ENCODE measurements at places on chromosomes 7 and 10. TPM values are rescaled to one million over a fixed set of nuclear protein-coding genes. Genes with fewer than 3 reads are reported as not detected.

DNA sequence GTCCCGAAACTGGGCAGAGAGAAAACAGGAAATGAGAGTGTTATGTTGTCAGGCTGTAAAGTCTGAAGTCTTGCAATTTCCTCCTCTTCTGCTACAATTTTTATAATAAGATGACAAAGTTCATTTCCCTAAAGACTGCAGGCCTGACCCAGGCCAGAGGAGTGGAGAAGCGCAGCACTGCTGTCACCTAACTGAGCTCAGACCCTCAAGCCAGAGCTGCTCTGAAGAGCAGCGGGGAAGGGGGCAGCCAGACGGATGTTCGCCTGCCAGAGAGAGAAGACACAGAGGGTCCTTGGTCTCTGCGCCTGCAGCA, 12.6 kb upstream of the AOAH start:
- H3K36me3 ChIP-seq = peaks cover 11% of the 10 kb centered on the region
- peaks cover 30% of the 10 kb centered on the region for H3K4me1 ChIP-seq
- peak overlapping the region; percentile 16 for H3K4me3 ChIP-seq
- peak overlapping the region; percentile 38 for H3K27ac ChIP-seq

DNA sequence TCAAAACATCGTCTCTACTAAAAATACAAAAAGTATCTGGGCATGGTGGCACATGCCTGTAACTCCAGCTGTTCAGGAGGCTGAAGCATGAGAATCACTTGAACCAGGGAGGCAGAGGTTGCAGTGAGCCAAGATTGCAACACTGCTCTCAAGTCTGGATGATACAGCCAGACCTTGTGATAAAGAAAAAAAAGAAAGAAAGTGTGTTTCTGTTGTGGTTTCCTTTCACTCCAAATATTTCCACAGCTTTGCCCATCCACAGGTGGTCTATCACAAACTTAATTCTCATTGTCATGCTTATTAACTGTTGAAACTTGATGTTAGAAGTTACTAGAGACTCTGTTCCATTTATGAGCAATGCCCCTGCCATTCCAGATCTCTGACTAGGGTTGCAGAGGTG, 316.0 kb upstream of the SEMA3C start:
- no peak overlapping the region for H3K4me3 ChIP-seq
- DNase-seq = no peak
- no peak overlapping the region for H3K27ac ChIP-seq
- no peaks in the 10 kb centered on the region for H3K27me3 ChIP-seq
- no peaks in the 10 kb centered on the region for H3K36me3 ChIP-seq
- H3K4me1 ChIP-seq = no peaks in the 10 kb centered on the region

GRCh38 chr10:128741680-128742079, 615.5 kb upstream of the MKI67 start:
- no peak overlapping the region for H3K27ac ChIP-seq
- DNase-seq = no peak
- H3K4me1 ChIP-seq = no peaks in the 10 kb centered on the region
- H3K4me3 ChIP-seq = no peak overlapping the region
- H3K36me3 ChIP-seq = no peaks in the 10 kb centered on the region
- peaks cover 1% of the 10 kb centered on the region for H3K27me3 ChIP-seq

- no peak for DNase-seq
- no peak overlapping the region for H3K27ac ChIP-seq
- H3K4me3 ChIP-seq = no peak overlapping the region
- peaks cover under 1% of the 10 kb centered on the region for H3K36me3 ChIP-seq
- H3K4me1 ChIP-seq = peaks cover 28% of the 10 kb centered on the region
- H3K27me3 ChIP-seq = no peaks in the 10 kb centered on the region
These were observed 2.9 kb downstream of the LAT2 start for GRCh38 chr7:74212661-74213060.

GRCh38 chr10:114928818-114929217, 9.2 kb upstream of the TRUB1 start:
- H3K27me3 ChIP-seq = no peaks in the 10 kb centered on the region
- H3K27ac ChIP-seq = no peak overlapping the region
- DNase-seq = no peak
- peaks cover 18% of the 10 kb centered on the region for H3K4me1 ChIP-seq

GRCh38 chr10:24435374-24435773, 226.4 kb downstream of the KIAA1217 start:
- no peak overlapping the region for H3K27ac ChIP-seq
- H3K27me3 ChIP-seq = peaks cover 22% of the 10 kb centered on the region
- no peaks in the 10 kb centered on the region for H3K36me3 ChIP-seq
- H3K4me1 ChIP-seq = no peaks in the 10 kb centered on the region

DNA sequence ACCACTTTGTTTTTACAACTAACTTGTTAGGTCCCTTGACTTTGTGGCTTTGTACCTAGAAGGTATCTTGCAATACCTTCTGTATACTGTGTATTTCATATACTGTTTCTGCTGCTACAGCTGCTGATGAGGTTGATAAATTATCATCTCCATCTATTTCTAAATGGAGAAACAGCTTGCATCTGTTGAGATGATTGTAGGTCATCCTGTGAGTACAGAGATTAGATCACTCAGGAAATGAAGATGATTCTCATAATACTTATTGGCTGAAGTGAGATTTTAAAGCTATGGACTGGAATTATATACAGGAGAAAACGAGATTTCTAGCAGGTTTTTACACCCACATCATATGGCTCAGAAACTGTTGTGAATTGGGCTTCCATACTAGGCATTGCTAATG, 280.5 kb downstream of the KCND2 start:
- no peak overlapping the region for H3K4me3 ChIP-seq
- H3K36me3 ChIP-seq = no peaks in the 10 kb centered on the region
- H3K27me3 ChIP-seq = no peaks in the 10 kb centered on the region
- no peak for DNase-seq
- no peaks in the 10 kb centered on the region for H3K4me1 ChIP-seq

- no peak overlapping the region for H3K27ac ChIP-seq
- H3K4me3 ChIP-seq = no peak overlapping the region
These were observed 56.4 kb downstream of the UNCX start for GRCh38 chr7:1288996-1289551.

DNA sequence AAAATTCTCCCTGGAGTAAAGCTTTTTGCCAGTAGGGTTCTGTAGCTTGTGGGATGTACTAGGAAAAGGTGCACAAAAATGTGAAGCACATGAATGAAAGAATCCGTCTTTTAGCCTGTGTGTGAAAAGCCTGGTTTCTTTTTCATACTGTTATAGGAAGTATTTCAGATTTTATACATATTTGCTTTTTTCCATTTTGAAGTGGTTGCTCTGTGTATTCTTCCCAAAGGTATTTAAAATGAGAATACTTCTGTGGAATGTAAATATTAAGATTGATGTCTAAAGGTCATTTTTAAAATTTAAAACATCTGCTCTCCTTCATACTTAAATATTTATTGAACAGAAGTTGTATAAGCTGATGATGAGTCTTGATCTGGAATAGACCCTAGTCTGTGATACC, 96.8 kb downstream of the CDK14 start:
- H3K27ac ChIP-seq = no peak overlapping the region
- no peaks in the 10 kb centered on the region for H3K4me1 ChIP-seq
- H3K4me3 ChIP-seq = no peak overlapping the region
- no peak for DNase-seq
- H3K36me3 ChIP-seq = no peaks in the 10 kb centered on the region
- H3K27me3 ChIP-seq = no peaks in the 10 kb centered on the region

DNA sequence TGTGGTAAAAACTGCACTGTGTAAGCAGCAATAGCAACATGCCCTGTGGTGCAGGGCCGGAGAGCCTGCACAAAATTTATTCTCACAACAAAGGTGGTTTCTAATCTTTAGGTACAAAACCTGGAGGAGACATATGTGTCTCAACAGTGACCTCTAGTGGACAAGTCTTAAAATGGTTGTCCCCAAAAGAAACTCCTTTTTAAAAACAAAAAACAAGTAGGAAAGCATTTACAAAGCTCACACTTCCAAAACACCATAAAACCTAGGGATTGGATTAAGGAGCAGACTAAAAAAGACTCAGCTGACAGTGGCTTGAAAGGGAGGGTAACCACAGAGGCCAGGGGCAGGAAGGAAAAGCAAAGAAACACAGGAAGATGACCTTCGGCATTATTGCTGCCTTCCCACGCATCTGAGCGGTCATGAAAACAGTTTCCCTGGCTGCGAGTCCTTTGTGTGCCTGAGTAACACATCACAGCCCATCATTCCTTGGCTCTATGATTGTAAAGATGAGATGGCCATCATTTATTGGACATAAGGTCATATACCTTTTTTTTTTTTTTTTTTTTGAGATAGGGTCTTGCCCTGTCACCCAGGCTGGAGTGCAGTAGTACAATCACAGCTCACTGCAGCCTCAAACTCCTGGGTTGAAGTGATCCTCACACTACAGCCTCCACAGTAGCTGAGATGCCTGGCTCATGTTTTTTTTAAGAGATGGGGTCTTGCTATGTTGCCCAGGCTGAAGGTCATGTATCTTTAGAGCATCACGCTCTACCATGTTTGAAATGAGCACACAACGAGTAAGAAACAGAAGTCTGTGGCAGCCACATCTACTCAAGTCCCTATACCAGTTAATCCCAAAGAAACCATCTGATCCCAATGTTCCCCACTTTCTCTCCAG, 39.5 kb downstream of the RSU1 start:
- H3K36me3 ChIP-seq = peaks cover 18% of the 10 kb centered on the region
- no peaks in the 10 kb centered on the region for H3K27me3 ChIP-seq
- H3K27ac ChIP-seq = peak overlapping the region; percentile 62
- peak; percentile 74 for DNase-seq
- H3K4me1 ChIP-seq = peaks cover 22% of the 10 kb centered on the region
- no peak overlapping the region for H3K4me3 ChIP-seq

DNA sequence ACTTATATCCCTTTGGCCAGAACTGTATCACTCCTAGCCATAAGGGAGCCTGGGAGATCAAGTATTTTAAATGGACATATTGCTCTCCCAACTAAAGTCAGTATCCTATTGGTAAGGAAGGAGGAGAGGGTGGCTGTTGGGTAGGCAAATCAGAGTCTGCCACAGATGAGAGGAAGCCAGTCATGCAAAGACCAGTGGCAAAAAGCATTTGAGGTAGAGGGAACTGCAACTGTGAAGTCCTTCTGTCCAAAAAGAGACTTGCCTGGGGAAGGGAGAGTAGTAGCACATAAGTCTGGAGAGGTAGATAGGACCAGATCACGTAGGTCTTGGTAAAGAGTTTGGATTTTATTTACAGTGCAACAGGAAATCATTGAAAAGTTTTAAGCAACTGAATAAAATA, 8.8 kb upstream of the CCNJ start:
- peaks cover 2% of the 10 kb centered on the region for H3K36me3 ChIP-seq
- H3K4me1 ChIP-seq = no peaks in the 10 kb centered on the region
- H3K27me3 ChIP-seq = peaks cover 41% of the 10 kb centered on the region
- no peak overlapping the region for H3K4me3 ChIP-seq
- DNase-seq = no peak

- no peak for DNase-seq
- no peaks in the 10 kb centered on the region for H3K36me3 ChIP-seq
- no peak overlapping the region for H3K27ac ChIP-seq
- no peak overlapping the region for H3K4me3 ChIP-seq
- no peaks in the 10 kb centered on the region for H3K4me1 ChIP-seq
- peaks cover 9% of the 10 kb centered on the region for H3K27me3 ChIP-seq
These were observed 669.4 kb downstream of the PARD3 start for GRCh38 chr10:34145715-34146114.

DNA sequence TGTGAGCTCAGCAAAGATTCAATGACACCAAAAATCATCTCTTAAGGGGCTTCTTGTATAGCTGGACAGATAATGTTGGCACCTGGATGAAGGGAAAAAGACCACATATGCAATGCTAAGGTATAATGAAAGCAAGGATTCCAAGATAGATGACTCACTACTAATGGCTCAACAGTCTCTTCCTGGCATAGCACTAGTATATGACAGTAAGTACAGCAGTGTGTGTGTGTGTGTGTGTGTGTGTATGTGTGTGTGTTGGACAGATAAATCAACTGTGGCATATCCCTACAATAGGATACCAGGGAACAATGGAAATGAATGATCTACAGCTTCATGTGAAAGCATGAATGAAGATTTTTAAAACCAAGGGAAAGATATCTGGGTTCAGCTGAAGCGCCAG, 257.1 kb downstream of the SFMBT2 start:
- peaks cover 7% of the 10 kb centered on the region for H3K4me1 ChIP-seq
- no peak overlapping the region for H3K4me3 ChIP-seq
- no peak for DNase-seq
- peaks cover 12% of the 10 kb centered on the region for H3K27me3 ChIP-seq
- H3K27ac ChIP-seq = no peak overlapping the region

DNA sequence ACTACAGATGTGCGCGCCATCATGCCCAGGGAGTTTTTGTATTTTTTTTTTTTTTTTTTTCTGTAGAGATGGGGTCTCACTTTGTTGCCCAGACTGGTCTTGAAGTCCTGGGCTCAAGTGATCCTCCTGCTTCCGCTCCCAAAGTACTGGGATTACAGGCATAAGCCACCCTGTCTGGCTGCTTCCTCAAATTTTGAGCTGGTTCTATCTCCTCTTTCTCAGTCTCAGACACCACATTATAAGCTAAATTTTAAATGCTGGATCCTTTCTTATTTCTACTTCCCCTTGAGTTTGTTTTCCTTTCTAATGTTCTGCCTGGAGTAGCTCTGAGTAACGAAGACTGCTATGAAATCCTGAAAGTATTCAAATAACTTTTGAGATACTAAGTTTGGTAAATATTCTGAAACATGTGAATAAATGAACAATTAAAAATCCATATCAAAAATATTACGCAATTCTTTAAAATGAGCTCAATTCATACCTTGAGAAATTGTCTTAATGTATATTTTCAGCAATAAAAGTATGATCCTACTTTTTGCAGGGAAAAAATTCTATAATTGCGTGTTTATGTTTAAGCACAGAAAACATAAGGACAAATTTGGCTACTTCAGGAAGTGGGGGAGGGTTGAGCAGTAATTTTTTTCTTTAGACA, 15.0 kb downstream of the TCAF1 start:
- H3K36me3 ChIP-seq = peaks cover 3% of the 10 kb centered on the region
- no peak for DNase-seq
- peaks cover 1% of the 10 kb centered on the region for H3K4me1 ChIP-seq
- H3K27ac ChIP-seq = no peak overlapping the region
- no peak overlapping the region for H3K4me3 ChIP-seq

- H3K4me3 ChIP-seq = no peak overlapping the region
- DNase-seq = no peak
- H3K27ac ChIP-seq = no peak overlapping the region
- H3K27me3 ChIP-seq = peaks cover 7% of the 10 kb centered on the region
- peaks cover 6% of the 10 kb centered on the region for H3K4me1 ChIP-seq
- H3K36me3 ChIP-seq = no peaks in the 10 kb centered on the region
These were observed 15.6 kb downstream of the GRIFIN start for GRCh38 chr7:2460641-2461040.

- peaks cover 68% of the 10 kb centered on the region for H3K36me3 ChIP-seq
- no peaks in the 10 kb centered on the region for H3K27me3 ChIP-seq
- no peak overlapping the region for H3K4me3 ChIP-seq
- peaks cover 11% of the 10 kb centered on the region for H3K4me1 ChIP-seq
- H3K27ac ChIP-seq = no peak overlapping the region
- DNase-seq = no peak
These were observed 26.6 kb downstream of the PFKFB3 start for GRCh38 chr10:6229290-6229689.

Gene CD36
- not detected for total RNA-seq

Gene HMX3
- not detected for total RNA-seq

Gene VSTM4
- total RNA-seq = 0.50 TPM

Gene DENND2A
- total RNA-seq = not detected

Gene ACSL5
- 42.8 TPM for total RNA-seq

Gene TMEM140
- total RNA-seq = 2.2 TPM

Measured in activated CD4-positive, alpha-beta T cell treated with anti-CD3 and anti-CD28 coated beads, Interleukin-2, amount 10 ng/mL, durations not matched to agents 24 days and 14 days (primary cell).